Transverse colon (tissue), 4 donors: ENCODE measurements at places on chromosomes 1 and 21.

GRCh38 chr1:162186406-162186805 is 116.9 kb downstream of the NOS1AP start:
- DNase-seq: no peak

DNA sequence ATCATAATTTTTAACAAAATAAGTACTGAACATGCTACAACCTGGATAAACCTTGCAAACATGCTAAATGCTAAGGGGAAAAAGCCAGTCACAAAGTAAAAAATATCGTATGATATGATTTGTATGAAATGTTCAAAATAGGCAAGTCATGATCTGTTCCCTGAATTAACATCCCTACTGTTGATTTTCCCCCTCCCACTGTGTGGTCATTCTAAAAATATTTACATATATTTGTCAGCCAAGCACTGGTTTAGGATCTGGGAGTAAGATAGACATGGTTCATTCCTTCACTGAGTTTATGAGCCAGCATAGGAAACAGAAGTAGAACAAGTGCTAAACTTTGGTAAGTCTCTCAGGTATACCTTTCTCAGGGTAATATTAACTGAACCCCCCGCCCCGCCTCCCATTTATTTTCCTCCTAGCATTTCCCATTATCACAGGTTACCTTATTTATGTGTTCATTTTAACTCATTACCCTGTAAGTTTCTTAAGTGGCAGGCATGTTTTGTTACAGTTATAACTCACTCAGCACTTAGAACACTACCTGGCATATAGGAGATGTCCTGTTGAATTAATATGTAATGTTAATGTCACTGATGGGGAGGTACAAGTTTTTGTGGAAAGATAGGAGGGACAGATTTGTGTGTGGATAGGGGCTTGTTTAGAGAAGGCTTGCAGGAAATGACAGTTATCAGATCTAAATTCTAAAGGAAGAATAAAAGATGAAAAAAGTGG is 12.3 kb downstream of the UQCRH start:
- DNase-seq: no peak

- DNase-seq: peak; percentile 17
These were observed 19.5 kb downstream of the S100B start for GRCh38 chr21:46585191-46585953.

DNA sequence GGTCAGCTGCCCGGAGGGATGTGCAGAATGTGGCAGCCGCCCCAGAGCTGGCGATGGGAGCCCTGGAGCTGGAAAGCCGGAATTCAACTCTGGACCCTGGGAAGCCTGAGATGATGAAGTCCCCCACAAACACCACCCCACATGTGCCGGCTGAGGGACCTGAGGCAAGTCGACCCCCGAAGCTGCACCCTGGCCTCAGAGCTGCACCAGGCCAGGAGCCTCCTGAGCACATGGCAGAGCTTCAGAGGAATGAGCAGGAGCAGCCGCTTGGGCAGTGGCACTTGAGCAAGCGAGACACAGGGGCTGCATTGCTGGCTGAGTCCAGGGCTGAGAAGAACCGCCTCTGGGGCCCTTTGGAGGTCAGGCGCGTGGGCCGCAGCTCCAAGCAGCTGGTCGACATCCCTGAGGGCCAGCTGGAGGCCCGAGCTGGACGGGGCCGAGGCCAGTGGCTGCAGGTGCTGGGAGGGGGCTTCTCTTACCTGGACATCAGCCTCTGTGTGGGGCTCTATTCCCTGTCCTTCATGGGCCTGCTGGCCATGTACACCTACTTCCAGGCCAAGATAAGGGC is 33.5 kb upstream of the LHX4 start:
- DNase-seq: no peak

DNA sequence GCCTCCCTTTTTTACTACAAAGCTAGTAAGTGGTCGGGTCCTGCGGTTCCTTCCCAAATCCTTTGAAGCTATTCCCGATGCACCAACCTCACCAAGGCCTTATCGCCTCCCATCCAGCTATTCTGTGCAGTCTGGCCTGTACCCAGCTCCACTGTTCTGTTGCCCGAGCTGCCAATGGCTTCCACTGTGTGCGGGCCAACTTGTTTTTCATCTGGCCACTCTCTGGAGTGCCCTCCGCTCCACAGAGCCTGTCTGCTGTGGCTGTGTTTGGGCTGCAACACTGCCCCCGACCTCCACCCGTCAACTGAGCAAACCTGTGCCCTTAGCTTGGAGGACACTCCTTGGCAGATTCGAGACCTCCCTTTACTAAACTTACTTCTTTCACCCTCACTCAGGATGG is 125.0 kb downstream of the KIAA0319L start:
- DNase-seq: no peak

- DNase-seq: no peak
These were observed 8.2 kb downstream of the PLA2G5 start for GRCh38 chr1:20078171-20078651.

GRCh38 chr1:222953585-222953984 is 138.7 kb downstream of the DISP1 start:
- no peak for DNase-seq

- peak; percentile 54 for DNase-seq
These were observed 44.3 kb downstream of the CD34 start for GRCh38 chr1:207866471-207867135.

DNA sequence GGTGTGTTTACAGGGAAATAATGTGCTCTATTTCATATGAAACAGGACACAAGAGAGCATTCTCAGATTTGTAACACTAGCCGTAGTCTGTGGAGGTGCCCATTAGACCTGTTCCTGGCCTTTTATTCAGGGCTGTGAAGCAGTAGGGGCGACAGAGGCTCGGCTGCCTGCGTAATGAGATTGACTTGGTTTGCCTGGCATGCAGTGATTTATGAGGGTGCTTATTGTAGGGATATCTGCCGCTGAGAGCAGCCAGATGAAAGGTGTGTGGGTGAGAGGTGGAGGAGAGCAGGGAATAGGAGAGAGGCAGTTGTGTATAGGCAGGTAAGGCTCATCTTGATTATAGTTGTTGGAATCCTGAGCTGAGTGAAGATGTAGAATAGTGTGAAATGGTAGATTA is 51.3 kb downstream of the DNAJC6 start:
- no peak for DNase-seq

- no peak for DNase-seq
These were observed 152.8 kb upstream of the ZRANB2 start for GRCh38 chr1:71233645-71234044.

- no peak for DNase-seq
These were observed 86.9 kb downstream of the PBX1 start for GRCh38 chr1:164645921-164646320.

- DNase-seq: peak; percentile 85
These were observed at the start of gene KCNK1 for GRCh38 chr1:233613252-233614172. KCNK1 (plus strand) TSS chr1:233614106; CDS start chr1:233614172, 66 bp downstream.

DNA sequence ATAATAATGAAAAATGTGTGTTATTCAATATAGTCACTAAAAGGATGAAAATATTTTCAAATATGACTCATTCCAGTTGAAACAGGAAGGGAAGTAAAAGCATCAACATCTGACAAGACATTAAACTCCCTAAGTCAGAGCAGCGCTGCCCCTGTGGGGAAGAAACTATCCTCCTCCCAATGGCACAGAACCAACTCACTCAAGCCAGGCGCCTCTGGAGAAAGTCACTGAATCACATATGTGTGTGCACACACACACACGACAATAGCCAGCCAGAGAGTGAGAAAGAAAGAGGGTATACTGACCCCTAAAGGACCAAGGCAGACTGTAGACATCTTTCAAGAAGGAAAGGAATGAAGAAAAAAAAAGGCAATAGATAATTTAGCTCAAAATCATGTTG is 126.9 kb downstream of the SETD4 start:
- peak; percentile 34 for DNase-seq

DNA sequence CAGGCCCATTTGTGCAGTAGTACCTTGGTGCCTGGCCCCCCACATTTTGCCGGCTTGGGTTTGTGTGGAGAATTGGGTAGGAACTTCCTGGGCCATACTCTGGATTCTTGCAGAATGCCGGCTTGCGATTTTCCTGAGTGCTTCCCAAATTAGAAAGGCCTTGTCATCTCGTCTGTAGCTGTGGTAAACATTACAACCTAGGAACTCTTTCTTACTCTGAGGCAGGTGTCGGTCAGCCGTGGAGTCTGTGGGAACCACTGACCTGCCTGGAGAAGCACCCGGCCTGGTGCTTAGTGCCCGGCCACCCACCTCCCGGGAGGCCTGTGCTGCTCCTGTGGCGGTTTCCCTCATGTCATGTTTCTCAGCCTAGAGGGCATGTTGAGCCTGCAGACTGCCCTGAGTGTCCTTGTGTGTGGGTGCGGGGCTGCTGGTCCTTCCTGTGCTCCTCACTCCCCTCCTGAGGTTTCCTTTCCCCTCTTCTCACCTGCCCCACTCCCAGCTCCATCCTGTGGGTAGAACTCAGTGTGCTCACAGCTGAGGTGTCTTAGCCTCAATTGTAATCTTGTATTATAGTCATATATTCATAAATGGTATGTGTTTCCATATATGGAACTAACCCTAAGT is 64.7 kb downstream of the S100B start:
- no peak for DNase-seq

DNA sequence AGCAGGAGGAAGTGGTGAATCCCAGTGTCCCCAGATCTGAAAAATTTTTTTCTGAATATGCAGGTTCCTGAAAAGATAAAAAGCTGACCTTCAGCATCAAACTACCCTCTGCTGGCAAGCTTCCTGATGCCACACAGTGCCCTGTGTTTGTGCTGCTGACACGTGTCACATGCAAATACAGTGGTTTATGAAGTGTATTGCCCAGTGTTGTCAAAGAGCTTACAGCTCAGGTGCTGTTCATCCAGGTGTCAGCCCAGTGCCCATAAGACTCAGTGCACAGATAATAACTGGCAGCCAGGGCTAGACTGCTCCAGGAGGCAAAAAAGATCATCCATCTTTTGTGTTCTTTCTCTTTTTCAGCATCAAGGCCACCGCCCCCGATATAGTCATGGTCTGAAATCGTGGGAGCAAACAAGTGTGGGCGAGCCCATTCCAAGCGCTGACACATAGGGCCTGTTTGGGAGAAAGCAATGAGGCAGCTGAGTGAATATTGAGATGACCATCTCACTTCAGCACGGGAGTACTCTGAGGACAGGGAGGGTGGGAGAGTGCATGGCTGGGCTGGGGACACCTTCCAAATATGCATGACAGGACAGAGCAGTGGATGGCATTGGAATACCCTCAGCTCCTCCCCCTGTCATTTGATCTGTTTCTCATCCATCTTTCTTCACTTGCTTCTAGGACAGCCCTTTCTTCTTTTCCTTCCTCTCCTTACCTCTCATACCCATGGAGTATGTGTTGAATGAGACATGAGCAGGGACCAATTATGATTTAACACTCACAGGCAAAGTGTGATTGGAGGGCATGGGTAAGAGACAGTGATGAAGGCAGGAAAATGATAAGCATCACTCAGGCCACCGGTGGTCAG is 6.4 kb upstream of the KCNK1 start:
- DNase-seq: peak; percentile 68

- no peak for DNase-seq
These were observed 313.4 kb upstream of the C1orf174 start for GRCh38 chr1:4213366-4213973.

- no peak for DNase-seq
These were observed 91.2 kb upstream of the KCNJ15 start for GRCh38 chr21:38165466-38166172.

- no peak for DNase-seq
These were observed 39.6 kb upstream of the PBX1 start for GRCh38 chr1:164519426-164519825.

- no peak for DNase-seq
These were observed 583.2 kb upstream of the B3GALT2 start for GRCh38 chr1:193769651-193770050.

DNA sequence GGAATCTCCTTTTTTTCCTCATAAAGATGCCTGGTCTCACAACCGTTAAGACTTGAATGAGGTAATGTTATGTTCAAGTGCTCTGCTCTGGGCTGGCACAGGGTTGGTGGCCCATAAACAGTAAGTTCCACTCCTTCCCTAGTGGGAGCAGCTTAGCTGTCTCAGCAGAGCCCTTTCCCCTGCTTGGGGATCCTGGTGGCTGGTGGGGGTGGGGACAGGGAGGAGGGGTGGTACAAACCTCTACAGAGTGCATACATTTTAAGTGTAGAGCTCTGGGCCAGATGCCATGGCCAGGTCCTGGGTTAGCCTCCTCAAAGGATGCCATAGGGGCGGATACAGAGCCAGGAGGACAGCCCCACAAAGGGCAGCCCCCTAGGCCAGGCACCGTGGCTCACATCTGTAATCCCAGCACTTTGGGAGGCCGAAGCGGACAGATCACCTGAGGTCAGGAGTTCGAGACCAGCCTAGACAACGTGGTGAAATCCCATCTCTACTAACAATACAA is 20.7 kb upstream of the PADI1 start:
- no peak for DNase-seq

GRCh38 chr1:228869312-228869824 is 134.1 kb downstream of the RHOU start:
- DNase-seq: no peak

DNA sequence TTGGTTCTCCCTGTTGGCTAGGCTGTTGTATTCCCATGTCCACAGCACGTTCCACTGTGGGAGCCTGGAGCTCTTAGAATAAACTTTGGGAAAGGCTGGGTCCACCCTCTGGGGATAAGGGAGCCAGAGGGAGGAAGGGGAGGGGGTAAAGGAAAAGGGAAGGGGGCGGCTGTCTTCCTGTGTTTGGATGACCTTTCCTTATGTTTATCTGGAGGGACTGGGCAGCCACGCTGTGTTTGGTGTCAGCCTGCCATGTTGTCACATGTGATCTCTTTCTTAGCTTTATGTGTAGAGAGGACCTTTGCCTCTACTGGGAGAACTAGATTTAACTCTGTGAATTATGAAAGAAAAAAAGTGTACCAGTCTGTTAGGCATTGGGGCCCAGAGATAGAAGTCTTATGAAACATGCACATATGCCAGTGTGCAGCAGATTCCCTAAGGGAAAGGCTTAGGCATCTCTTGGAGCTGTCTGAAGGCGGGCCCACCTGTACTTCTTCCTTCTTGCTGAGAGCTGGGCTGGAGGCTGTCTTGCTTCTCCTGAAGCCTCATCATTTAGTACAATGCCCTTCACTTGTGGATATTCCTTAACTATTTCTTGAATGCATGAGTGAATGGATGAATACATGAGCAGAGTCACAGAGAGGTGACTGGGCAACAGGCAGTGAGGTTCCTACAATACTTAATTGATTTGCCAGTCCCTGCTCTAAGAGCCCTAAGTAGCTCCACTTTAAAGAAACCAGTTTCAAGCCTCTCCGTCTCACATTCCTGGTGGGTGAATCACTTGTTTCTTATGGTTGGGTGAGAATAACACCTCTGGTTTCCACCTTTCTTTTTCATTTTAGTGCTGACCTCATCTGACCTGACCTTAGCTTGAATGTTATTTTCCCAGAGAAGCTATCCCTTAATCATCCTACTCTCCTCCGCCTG is 62.5 kb upstream of the ARHGAP29 start:
- DNase-seq: no peak

- DNase-seq: no peak
These were observed 71.7 kb upstream of the TNFSF18 start for GRCh38 chr1:173122344-173122935.
